ENCODE measurements at places on chromosomes 5 and 9.
A peak's percentile ranks its signal among the peaks of the same experiment; 100 is the strongest.

DNA sequence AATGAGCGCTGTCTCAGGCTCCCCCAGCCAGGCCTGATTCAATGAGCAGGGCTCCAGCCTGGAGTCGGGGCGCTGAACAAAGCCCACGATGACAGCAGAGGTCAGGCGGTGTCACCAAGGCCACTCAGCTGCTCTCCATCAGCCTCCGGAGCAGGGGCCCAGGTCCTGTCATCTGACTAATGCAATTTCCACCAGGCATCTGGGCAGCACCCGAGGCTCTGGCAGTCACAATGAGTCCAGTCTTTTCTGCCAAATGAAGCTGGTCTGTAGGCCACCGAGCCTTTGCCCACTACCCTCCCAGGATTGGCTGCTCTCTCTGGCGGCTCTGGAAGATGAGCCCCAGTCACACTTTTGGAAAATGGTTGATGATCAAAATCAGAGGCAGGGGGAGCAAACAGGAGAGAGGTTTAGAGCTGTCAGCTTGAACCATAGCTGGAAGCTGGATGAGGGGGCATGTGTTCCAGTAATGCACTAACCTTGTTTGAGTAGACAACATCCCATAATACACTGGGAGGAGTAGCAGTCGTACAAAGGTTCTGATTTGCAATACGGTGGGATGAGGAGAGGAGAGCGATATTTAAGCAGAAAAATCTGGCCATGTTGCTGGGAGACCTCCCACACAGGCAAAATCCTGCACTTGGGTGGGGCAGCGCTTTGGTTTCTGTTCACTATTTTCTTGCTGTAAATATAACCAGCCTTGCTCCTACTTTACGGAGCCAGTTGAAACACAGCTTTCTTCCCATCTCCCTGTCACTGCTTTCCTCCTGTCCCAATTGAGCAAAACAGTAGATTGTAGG lies 306.4 kb upstream of the PANK3 start:
- no peak for DNase-seq

DNA sequence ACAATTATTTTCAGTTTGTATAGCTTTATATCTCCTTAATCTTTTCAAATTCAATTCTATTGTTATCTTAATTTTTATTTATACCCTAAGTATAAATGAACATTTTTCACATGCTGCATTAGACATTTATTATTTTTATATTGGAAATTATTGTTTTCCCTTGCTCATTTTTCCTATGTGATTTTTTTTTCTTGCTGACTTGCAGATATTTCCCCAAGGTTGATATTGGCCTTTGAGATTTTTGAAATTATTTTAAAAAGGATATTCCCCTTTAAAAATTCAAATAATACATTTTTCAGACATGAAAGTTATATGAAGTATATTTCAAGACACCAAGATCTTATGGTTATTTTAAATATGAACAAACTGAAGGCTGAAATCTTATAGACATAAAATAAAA lies 234.2 kb downstream of the TRIM36 start:
- no peak for DNase-seq

GRCh38 chr5:1757511-1757910 lies 42.1 kb downstream of the MRPL36 start:
- no peak for DNase-seq

DNA sequence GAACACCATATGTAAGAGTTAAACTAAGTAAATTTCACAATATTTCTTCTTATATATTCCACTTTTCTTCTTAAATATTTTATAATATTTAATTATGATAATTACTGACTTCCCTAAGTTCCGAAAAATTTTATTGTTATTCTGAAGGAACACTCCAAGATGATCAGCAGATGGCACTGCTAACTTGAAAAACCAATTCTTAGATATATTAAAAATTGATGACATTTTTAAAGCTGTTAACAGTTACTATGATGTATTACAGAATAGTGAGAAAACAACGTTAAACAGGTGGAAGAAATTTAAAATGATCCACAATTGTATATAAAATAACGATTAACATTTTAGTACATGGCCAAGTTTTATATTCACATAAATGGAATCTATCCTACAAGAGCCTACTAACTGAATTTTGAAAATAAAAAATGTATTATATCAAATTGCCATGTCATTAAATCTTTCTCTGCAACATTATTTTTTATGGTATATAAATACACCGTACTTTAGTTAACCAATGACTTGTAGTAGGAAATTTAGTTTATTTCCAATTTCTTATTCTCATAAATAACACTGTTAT lies 30.1 kb upstream of the MUSK start:
- DNase-seq, result no peak

- no peak for DNase-seq
Measured at GRCh38 chr5:28473531-28474107, 1435.2 kb upstream of the CDH9 start.

DNA sequence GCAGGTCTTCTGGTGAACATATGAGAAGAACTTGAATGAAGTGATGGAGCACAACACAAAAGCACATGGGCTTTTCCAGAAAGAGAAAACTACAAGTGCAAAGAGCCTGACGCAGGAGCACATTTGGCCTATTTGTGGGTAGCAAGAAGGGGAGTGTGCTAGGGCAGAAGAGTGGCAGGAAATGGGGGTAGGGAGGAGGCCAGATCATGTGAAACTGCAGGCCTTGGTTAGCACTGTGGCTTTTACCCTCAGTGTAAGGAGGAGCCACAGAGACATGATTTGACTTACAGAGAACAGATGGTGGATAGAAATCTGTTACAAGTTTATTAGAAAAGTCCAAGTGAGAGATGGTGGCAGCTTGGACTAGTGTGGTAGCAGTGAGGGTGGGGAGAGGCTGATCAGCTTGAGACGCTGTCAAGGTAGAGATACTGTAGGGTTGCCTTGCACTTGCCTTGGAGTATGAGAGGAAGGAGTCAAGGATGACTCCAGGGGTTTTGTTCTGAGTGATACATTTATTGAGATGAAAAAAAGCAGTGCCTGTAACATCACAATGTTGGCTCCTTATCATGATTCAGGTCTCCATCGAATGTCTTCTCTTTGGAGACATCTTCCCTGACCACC lies 126.7 kb downstream of the PPP2R2B start:
- peak; percentile 8 for DNase-seq

DNA sequence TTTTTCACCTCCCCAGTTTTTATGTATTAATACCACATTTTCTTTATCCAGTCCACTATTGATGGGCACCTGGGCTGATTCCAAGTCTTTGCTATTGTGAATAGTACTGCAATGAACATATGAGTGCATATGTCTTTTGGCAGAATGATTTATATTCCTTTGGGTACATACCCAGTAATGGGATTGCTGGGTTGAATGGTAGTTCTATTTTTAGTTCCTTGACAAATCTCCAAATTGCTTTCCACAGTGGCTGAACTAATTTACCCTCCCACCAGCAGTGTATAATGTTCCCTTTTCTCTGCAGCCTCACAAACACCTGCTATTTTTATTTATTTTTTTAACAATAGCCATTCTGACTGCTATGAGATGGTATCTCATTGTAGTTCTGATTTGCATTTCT lies 340.2 kb downstream of the ADAMTS6 start:
- DNase-seq, result no peak

DNA sequence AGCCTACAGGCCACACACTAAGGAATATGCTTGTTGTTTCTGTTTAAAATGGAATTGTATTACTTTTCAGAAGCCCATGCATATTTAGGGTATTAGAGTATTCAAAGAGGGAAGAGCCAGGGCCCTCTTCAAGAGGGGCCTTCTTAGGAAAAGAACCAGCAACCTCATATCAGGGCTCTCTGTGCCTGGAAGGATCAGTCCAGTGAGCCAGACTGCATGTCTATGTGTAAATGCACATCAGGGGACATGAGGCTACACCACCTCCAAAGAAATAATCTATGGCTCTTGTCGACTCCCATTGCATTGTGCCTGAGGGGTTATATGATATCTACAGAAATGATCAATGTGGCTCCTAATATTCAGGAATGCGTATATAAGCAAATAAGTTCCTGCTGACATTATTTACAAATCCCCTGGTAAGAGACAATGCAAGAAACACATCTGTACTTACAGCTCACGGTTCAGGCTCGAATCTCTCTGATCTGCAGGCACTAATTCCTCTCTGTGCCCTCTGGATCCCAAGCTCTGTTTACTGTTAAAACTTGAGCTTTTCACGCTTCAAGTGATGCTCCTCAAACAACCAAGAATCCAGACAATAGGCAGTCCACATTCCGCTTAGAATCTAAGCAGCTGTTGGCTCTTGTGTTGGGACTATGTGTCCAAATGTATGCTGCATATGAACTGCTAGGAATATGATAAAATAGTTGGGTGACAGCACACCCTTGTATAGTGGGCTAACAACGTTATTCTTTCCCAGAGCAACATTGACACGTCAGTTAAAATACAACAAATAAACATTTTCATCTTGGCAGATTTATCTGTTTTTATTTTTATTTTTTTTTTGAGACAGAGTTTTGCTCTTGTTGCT lies 150.2 kb upstream of the KLF9 start:
- DNase-seq, result no peak

DNA sequence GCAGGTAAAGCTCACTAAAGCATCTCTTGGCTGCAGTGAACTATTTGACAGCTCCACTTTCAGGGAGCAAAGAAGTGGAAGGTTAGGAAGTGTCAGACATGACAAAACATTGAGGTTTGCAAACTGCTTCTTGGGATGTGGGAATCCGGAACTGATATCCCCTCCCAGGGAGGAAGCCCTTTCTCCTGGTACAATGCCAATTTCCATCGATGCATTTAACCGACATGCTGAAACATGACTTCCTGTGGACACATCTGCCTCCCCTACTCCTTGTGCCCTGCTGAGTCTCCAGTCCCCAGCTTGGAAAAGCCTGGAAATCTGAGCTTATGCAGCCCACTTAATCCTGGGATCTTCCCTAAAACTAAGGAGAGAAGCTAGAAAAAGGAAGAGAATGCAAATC lies 323.1 kb upstream of the DAP start:
- no peak for DNase-seq

GRCh38 chr9:87606841-87607521 lies 109.3 kb downstream of the DAPK1 start:
- no peak for DNase-seq

GRCh38 chr5:169270827-169271226 lies 30.1 kb downstream of the SLIT3 start:
- DNase-seq, result no peak

- DNase-seq, result no peak
Measured at GRCh38 chr5:156331181-156331580, 4.2 kb downstream of the SGCD start.

- DNase-seq, result no peak
Measured at GRCh38 chr9:89844075-89844474, 239.3 kb downstream of the GADD45G start.

DNA sequence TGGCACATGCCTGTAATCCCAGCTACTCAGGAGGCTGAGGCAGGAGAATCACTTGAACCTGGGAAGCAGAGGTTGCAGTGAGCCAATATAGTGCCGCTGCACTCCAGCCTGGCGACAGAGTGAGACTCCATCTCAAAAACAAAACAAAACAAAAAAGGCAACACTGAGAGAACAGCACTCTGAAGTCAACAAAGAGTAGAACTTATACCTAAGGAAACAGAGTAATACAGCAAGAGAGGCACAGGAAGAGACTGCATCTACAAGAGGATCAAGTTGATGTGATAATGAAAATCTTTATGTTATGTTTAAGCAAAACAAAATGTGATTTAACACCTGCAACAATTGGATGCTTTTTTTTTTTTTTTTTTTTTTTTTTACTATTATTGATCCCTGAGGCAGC lies 33.1 kb downstream of the FYB1 start:
- no peak for DNase-seq

DNA sequence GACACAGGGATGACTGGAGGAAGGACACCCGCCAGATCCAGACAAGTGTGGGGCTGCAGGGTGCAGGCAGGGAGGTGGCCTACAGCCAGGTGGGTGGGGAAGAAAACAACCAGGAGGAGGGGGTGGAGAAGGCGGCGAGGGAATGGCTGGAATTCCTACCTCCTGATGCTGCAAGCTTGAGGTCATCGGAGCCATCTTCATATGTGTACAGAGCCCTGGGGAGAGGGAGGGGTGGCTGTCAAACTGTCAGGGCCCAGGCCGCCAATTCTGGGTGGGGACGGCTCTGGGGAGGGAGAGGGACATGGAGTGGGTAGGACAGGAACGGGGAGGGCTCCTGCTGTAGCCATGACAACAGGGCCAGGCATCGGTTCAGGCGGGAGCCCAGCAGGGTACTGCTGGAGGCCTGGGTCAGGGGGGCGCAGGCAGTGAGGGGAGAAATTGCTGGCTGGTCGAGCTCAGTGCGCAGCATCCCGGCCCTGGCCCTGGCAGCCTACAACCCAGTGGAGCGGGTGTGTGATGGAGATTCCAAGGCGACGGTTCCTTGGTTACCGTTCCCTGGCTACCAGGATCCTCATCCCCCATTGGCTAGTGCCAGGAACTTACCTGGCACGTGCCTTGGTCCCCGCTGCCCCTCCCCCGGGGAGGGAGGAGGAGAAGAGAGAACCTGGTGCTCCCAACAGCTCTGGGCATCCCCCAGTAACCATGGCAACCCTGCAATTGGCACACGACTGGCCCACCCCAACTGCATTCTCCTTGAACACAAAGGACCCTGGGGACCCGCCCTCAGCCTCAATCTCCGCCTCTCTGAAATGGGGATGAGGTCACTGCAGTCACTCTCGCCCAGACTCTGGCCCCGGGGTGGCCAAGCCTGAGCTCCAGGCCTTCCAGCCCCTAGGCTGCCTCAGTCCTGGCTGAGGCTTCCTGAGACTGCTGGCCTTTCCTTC lies 4.5 kb downstream of the DBN1 start:
- no peak for DNase-seq

- DNase-seq, result no peak
Measured at GRCh38 chr5:154196281-154196680, 5.7 kb downstream of the GALNT10 start.

DNA sequence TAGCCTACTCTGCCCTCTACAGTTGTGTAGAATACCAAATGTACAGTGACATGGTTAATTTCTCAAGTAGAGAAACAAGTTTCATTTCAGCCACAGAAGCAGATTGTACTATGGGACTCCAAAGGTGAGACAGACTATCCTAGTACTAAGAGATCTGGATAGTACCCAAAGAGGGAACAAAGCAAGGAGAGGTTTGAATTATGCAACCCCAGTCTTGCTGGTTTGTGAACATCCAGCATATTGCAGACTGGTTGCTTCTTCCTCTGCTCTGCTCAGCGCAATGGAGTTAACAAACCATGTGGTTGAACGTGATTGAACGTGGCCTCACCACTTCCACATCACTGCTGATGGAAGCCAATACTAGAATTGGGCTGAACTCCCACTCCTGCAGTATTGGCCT lies 43.3 kb upstream of the ALDOB start:
- DNase-seq, result no peak

DNA sequence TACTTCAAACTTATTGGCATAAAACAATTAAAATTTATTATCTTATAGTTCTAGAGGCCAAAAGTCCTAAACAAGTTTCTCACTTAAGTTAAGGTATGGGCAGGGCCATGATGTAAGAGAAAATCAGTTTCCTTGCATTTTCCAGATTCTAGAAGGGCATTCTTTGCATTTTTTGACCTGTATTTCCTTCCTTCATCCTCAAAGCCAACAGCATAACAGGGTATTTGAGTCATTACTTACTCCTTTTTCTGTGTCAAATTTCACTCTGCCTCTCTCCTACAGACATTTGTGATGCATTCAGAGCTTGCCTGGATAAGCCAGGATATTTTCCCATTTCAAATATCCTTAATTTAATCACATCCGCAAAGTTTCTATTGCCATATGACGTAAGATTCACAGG lies 1499.0 kb downstream of the EFNA5 start:
- DNase-seq, result no peak
